ENCODE measurements at places on chromosomes 5 and 9. TPM values are rescaled to one million over a fixed set of nuclear protein-coding genes. Genes with fewer than 3 reads are reported as not detected.

Gene CDK9
- 66.7 TPM for total RNA-seq

Gene PCDHB14
- total RNA-seq = 28.2 TPM

Gene APBA1
- 51.3 TPM for total RNA-seq

Gene IL13
- not detected for total RNA-seq

Gene ANGPTL2
- total RNA-seq = 1.9 TPM

Gene WNK2
- total RNA-seq = 86.1 TPM

Gene IL31RA
- total RNA-seq = not detected

Gene PTPN3
- total RNA-seq = 6.3 TPM

Gene PCDHB3
- total RNA-seq = 24.7 TPM

Gene INSL6
- total RNA-seq = not detected

Gene NKD2
- 4.1 TPM for total RNA-seq

Gene KLF9
- total RNA-seq = 8.5 TPM

Gene LEAP2
- 4.7 TPM for total RNA-seq

Gene PCDHB6
- total RNA-seq = 5.6 TPM

Gene SPATA31D4
- not detected for total RNA-seq

Gene TRAPPC13
- 48.2 TPM for total RNA-seq

Gene FGFR4
- total RNA-seq = 4.1 TPM

Gene WWC1
- 77.0 TPM for total RNA-seq

Gene ZNF883
- total RNA-seq = 75.4 TPM

Gene SNAPC4
- total RNA-seq = 12.2 TPM

Gene SLC45A2
- 2.5 TPM for total RNA-seq

Gene FOXD4L4
- total RNA-seq = 1.6 TPM

Gene PDGFRB
- 27.5 TPM for total RNA-seq

Gene GMCL2
- not detected for total RNA-seq

Gene NMUR2
- total RNA-seq = not detected

Gene PDE4D
- 245 TPM for total RNA-seq

Gene ANKRD33B
- total RNA-seq = 4.4 TPM

Gene ZFP37
- total RNA-seq = 30.7 TPM

Gene MAMDC4
- 11.3 TPM for total RNA-seq

Gene ZNF300
- 94.8 TPM for total RNA-seq

Gene IFNK
- not detected for total RNA-seq

Gene PRRT1B
- total RNA-seq = not detected

Gene UNC5A
- total RNA-seq = 11.6 TPM

Gene LCN10
- not detected for total RNA-seq

Gene TMEM232
- 24.1 TPM for total RNA-seq

Gene GABRP
- not detected for total RNA-seq

Gene TMC1
- total RNA-seq = 0.94 TPM

Gene SLC6A7
- total RNA-seq = 1.9 TPM

Gene SLC36A3
- total RNA-seq = not detected

Gene LHX6
- total RNA-seq = 32.2 TPM

Gene BNC2
- 0.31 TPM for total RNA-seq

Gene AGXT2
- total RNA-seq = not detected

Gene SPRY4
- total RNA-seq = 9.7 TPM

Gene RECK
- total RNA-seq = 13.5 TPM

Gene LHX3
- not detected for total RNA-seq

Gene PTGER4
- 1.6 TPM for total RNA-seq

Gene PCDHA4
- total RNA-seq = 29.7 TPM

Gene PALM2AKAP2
- 4.4 TPM for total RNA-seq

Gene FREM1
- 4.7 TPM for total RNA-seq

Gene PCDH1
- 55.4 TPM for total RNA-seq

Gene SLC36A2
- total RNA-seq = not detected

Gene CANX
- 268 TPM for total RNA-seq

Gene GGTA1
- total RNA-seq = 1.9 TPM

Gene IFNA21
- total RNA-seq = not detected

Gene PCDHB15
- total RNA-seq = 32.9 TPM

Gene LRRC14B
- total RNA-seq = 0.31 TPM

Gene BAAT
- total RNA-seq = 0.31 TPM

Gene ADGRD2
- total RNA-seq = not detected

Gene SCGB3A2
- not detected for total RNA-seq

Gene SLC1A3
- 231 TPM for total RNA-seq

All from parietal lobe (tissue), 2 donors.